Kidney capillary endothelial cell (primary cell): ENCODE measurements at places on chromosomes 7 and 10.
A peak's percentile ranks its signal among the peaks of the same experiment; 100 is the strongest.

DNA sequence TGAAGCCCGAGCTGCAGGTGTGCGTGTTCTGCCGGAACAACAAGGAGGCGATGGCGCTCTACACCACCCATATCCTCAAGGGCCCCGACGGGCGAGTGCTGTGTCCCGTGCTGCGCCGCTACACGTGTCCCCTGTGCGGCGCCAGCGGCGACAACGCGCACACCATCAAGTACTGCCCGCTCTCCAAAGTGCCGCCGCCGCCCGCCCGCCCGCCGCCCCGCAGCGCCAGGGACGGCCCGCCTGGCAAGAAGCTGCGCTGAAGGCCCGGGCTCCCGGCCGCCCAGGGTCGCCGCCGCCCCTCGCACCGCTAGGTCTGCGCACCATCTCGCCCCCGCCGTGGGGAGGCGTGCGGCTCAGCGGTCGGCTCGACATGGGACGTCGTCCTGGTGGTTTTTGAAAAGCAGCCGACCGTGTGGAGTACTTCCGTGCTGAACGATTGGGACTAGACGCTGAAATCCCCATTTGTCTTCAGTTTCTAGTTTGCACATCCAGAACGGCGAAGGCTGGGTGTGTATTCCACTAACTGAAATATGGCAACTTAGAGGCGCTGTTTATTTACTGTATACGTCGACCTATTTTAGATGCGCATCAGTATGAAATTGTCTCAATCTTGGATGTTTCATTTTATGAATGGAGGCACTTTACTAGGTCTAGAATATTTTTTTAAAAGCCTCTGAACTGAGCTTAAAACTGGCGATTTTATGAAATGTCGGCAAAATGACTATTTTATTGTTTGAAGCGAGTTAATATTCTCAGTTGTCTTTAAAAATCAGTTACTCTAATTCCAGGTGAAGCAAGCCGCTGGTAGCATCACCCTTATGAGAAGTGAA lies 1.1 kb downstream of the NANOS1 start:
- peak; percentile 38 for DNase-seq

GRCh38 chr10:31319602-31320549 lies 860 bp downstream of the ZEB1 start:
- peak; percentile 18 for DNase-seq

GRCh38 chr10:127863231-127863825 lies 29.4 kb downstream of the CLRN3 start:
- no peak for DNase-seq

GRCh38 chr10:101137271-101137670 lies 6.2 kb downstream of the TLX1 start:
- no peak for DNase-seq

DNA sequence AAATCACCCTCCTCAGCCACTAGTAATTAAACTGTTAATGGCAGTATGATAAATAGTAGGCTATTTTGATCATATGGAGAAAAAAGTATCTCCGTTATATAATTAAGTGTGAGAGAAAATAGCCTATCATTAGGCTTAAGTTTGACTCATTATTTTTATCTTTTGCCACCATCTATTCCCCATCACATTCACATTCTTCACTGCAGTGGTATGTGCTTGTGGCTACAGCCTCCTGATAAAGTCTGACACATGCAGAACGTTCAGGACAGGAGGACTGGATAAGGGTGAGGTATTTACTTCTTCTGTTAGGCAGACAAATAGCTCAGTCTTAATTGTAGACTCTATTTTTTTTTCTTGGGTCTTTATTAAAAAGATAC lies 5.8 kb downstream of the NEBL start:
- DNase-seq = no peak

GRCh38 chr7:45659496-45660139 lies 85.5 kb downstream of the ADCY1 start:
- no peak for DNase-seq

DNA sequence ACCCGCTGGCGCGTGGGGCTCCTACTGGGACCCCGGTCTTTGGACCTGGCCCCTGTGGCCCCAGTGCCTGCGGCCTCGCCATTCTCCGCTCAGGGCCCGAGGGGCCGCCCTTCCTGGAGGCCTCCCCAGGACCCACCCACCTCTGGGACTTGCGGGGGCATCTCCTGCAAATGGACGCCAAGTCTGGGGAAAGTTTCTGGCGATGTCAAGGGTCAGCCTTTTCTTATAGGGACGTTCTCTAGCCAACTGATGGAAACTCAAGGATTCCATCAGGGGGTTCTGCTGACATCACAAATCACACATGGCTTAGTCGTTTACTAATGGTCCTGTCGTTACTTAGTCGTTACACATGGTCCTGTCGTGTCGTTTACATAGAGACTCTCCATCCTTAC lies 57.7 kb upstream of the RHOBTB1 start:
- DNase-seq = no peak

GRCh38 chr10:20892011-20892585 lies 5.0 kb downstream of the NEBL start:
- DNase-seq = no peak

DNA sequence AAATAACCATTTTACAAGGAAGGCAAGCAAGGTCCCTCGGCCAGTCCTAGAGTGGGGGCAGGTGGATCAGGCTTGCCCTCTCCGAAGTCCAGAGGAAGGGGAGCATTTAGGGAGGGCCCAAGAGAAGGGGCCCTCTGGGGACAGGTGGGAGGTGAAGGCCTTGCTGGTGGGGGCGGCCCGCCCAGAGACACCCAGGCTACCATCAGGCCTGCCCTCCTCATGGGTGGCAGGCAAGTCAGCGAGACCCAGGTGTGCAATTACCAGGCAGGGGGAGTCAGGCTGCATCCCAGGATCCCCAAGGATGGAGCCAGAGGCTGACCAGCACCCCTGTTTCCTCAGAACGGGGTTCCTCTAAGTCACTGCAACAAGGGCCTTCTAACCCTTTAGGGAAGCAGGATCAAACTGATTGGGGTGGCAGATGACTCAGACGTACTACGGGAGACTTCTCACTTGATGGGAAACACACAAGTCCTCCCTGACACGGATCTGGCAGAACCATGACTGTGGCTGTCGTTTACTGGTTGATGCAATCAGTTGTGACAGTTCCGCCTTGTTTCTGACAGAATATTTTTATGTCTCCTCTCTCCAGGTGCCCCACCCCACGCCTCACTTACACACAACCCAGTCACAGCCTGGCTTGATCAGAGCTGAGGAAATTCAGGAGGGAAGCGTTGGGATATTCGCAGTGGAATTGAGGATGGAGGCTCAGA lies 8.2 kb downstream of the LOXL4 start:
- DNase-seq = no peak

GRCh38 chr7:77252506-77252905 lies 52.9 kb upstream of the FGL2 start:
- DNase-seq = no peak
